Lower lobe of right lung (tissue), 2 donors: ENCODE measurements at places on chromosomes 1 and 21. TPM values are rescaled to one million over a fixed set of nuclear protein-coding genes. Genes with fewer than 3 reads are reported as not detected.

CCDC30 gene
- 10.2 TPM for total RNA-seq

AMPD1 gene
- total RNA-seq, result 0.21 TPM

LYPD8 gene
- not detected for total RNA-seq

DNA sequence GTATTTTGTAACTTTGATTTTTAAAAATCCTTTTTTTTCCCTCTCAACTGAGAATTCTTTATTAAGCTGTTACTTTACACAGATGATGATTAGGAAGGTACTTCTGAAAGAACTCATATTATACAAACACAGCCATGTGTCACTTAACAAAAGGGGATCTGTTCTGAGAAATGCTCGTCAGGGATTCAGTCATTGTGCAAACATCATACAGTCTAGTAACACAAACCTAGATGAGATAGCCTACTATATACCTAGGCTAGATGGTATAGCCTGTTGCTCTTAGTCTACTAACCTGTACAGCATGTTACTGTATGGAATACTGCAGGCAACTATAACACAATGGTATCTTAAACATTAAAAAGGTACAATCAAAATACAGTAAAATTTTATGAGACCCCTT is 24.9 kb downstream of the AHCTF1 start:
- DNase-seq, result no peak

DNA sequence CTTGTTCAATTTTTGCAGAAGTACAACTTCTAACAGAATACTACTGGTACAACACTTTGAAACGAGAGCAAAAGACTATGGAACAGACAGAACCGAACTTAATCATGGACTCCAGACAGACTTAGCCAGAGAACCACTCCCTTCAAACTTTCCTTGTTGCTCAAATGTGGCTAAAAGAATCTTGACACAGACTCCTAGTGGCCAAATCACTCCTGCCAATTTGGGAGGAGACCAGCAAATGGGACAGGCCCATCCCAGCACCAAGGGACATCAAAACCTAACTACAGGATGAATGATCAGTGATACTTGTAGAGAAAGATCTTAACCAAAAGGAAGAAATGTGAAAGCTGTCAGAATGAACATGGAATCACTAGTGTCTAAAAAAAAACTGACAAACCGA is 154.0 kb downstream of the MATN1 start:
- DNase-seq, result no peak

GRCh38 chr1:214066190-214066589 is 78.4 kb downstream of the PROX1 start:
- DNase-seq, result no peak

GRCh38 chr1:154747740-154748404 is 122.2 kb downstream of the KCNN3 start:
- no peak for DNase-seq

GRCh38 chr21:38075833-38076587 is 159.8 kb upstream of the KCNJ6 start:
- no peak for DNase-seq

DNA sequence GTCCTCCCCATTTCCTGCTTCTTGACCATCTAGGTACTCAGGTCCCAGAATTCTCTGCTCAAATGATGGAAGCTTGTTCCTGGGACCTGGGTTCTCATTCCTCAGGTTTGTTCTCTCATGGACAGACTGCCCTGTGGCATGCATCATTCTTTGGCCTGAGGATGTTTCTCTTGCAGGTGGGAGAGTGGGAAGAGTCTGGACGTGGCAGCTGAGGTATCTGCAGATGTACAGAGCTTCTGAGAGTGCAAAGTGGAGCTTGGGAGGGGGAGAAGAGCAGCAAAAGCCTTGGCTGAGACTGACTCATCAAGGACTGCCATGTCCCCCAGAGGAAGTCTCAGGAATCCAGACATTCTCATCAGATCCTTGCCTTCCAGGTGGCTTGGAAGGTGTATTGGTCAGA is 63.1 kb downstream of the HSPA13 start:
- DNase-seq, result no peak

- DNase-seq, result no peak
Measured at GRCh38 chr1:168686666-168687065, 42.3 kb downstream of the DPT start.

- DNase-seq, result no peak
Measured at GRCh38 chr1:216807696-216808095, 84.5 kb upstream of the ESRRG start.

- DNase-seq, result peak; percentile 57
Measured at GRCh38 chr1:228374711-228375577, 31.7 kb downstream of the TRIM11 start.
